ENCODE measurements at places on chromosomes 6 and 20. TPM values are rescaled to one million over a fixed set of nuclear protein-coding genes. Genes with fewer than 3 reads are reported as not detected.
A peak's percentile ranks its signal among the peaks of the same experiment; 100 is the strongest.

DNA sequence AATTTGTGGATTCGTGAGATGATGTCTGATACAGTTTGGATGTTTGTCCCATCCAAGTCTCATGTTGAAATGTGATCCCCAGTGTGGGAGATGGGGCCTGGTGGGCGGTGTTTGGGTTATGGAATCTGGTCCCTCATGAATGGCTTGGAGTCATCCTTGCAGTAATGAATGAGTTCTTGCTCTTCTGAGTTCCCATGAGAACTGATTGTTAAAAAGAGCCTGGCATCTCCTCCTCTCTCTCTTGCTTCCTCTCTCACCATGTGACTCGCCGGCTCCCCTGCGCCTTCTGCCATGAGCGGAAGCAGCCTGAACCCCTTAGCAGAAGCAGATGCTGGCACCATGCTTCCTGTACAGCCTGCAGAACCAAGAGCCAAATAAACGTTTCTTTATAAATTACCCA, 30.5 kb upstream of the RPP40 start:
- DNase-seq, result peak; percentile 55

GRCh38 chr6:106066989-106067388, 19.1 kb upstream of the PRDM1 start:
- DNase-seq, result no peak

DNA sequence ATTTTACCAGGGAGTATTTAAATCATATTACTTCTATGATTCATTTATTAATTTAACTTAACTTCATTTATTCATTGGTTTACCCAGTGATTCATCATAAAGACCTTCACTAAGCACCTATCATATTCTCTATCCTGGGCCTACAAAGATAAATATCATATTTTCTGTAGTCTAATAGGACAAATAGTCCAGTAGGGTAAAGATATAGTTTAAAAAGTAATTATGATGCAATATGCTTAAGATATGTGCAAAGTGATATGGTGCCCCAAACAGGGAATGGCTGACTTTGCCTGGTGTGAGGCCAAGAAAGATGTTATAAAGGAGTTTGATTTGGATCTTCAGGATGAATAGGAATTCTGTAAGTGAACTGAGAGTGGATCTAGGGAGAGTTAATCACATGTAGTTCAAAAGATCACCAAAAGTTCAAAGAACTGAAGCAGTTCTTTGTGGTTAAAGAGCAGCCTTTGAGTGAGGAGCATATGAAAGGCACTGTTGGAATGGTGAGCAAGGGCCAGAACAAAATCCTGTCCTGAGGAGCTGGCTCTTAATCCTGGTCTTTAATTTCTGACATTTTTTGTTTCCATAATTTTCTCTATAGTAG, 45.5 kb downstream of the MLIP start:
- DNase-seq, result no peak

PHACTR2 gene
- 88.1 TPM for total RNA-seq

DNA sequence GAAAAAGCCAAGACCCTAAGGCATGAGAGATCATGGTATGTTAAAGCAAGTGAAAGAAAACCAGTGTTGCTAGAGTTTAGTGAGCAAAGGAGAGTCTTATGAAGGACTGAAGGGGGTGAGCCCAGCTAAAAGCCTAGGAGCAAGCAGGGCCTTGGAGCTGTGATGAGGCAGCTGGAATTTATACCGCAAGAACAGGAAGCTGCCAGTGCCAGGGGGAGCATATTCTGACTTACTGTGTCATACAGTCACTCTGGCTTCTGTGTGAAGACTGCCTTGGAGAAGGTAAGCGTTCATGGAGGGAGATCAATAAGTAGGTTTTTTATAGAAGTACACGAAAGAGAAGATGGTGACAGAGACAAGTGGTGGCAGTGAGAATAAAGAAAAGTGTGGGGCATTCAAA, 308.9 kb upstream of the THEMIS start:
- no peak for DNase-seq

- DNase-seq, result no peak
These were observed 12.4 kb downstream of the SNX5 start for GRCh38 chr20:17956099-17956685.

DNA sequence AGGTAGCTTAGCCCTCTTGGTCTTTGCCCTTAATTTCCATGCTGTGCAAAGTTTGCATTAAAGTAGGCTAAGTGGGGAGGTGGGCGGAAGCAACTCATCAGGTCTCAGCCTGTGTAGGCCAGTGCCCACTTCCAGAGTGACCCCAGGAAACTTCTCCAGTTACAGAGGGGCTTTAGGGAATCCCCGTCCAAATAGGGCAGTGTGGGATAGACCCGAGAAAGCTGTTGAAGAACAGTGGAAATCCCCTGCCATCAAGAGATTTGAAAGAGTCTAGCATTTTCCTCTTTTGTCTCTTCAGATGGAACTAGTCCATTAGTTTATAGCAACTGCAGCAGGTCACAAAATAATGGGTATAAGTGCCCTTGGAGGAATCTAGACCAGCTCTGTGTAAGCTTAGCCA, 20.2 kb downstream of the SF3B5 start:
- no peak for DNase-seq

DNA sequence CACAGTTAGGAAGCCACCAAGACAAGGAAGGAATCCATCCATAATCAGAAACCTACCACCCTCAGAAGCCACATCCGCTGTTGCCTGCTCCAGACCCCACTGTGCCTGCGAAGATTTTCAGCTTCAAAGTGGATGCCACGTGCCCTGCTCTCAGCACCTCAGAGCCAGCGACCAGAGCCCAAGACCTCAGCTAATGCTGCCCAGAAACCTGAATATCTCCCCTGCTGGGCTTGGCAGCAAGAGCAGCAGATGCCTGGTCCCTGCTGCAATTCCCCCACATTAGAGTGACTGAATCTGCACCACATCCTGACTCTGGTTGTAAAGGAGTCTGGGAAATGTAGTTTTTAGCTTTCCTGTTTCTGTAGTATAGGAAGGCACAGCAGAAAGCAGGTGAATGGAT, 10.7 kb upstream of the ULBP3 start:
- DNase-seq, result no peak

DNA sequence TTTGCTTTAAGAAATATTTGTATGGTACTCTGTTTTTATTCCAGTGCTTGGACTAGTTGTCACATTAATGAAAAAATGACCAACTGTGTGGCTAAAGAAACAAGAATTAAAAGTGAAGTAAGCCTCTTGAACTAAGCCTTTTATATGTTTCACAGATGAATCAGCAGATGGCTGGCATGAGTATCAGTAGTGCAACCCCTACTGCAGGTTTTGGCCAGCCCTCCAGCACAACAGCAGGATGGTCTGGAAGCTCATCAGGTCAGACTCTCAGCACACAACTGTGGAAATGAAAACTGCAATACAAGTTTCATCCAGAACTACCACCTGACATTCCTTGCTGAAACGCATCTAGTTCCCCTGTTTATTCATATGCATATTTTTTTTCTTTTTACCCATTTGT, 96.8 kb downstream of the B3GAT2 start:
- no peak for DNase-seq

DNA sequence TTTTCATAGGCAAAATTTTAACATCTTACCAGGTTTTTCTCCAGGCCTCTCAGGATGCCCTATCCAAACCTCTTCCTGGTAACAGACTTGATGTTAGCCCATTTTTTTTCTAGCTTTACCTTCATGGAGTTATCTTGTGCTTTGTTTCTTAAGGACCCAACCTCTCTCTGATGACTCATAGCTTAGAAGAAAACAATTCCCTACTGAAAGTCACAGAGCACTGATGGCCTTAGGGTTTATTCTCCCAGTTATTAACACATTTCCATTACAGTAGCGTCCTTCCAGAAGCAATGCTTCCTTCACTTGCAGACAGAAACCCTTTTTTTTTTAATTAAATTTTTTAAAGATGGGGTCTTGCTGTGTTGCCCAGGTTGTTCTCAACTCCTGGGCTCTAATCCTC, 79.4 kb downstream of the IYD start:
- no peak for DNase-seq

AARS2 gene
- 11.5 TPM for total RNA-seq

GRCh38 chr6:137119196-137120104, 54.0 kb downstream of the IL22RA2 start:
- no peak for DNase-seq

DNA sequence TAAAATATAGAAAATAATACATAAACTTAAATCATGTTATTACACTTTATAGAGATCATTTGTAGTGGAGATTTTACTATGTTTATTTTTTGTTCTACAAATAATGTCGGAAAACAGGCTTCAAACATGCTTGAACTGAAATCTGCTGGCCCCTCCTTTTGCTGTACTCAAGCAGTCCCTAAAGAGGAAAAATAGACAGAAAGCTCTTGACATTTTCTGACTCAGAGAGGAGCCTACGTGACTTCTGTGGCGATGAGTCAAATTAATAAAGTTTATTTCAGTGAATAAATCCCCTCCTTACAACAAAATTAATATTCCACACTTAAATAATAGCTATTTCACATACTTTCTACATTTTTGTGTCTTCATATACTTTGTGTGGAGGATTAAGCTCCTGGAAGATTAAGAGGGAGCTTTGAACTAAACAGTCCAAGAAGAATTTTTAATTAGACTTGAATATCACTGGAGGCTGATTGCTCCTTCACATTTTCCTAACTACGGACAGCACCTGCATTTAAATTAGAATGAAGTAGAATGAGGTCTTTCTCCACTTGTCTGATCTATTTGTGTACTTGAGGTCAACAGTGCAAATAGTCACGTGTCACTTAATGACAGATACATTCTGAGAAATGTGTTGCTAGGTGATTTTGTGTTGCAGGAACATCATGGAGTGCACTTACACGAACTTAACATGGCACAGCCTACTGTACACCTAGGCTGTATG, 1.7 kb upstream of the TREM1 start:
- no peak for DNase-seq

POLH gene
- 8.7 TPM for total RNA-seq

NDUFAF4 gene
- total RNA-seq, result 98.0 TPM

GRCh38 chr20:40637176-40637575, 51.9 kb downstream of the MAFB start:
- DNase-seq, result no peak

SOBP gene
- 15.3 TPM for total RNA-seq

GRCh38 chr6:120304223-120304622, 954.7 kb upstream of the MAN1A1 start:
- DNase-seq, result no peak

TXLNB gene
- total RNA-seq, result 133 TPM

DNA sequence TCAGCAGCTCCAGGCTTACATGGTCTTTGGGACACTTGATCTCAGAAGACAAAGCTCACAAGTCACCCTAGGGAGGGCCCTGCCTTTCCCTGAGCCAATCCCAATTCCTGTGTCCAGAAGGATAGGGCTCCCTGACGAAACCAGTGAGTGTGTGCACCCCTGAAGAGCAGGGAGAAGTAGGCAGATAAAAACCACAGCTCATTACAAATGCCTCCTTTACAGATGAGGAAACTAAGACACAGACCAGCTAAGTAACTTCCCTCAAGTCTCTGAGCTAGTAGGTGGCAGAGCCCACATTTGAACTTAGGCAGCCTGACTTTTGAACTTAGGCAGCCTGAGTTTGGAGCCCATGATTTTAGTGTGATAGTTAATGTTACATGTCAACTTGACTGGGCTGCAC, 6.7 kb upstream of the ZFAND3 start:
- no peak for DNase-seq

GRCh38 chr6:111950661-111951496, 77.6 kb upstream of the FYN start:
- peak; percentile 40 for DNase-seq

DNA sequence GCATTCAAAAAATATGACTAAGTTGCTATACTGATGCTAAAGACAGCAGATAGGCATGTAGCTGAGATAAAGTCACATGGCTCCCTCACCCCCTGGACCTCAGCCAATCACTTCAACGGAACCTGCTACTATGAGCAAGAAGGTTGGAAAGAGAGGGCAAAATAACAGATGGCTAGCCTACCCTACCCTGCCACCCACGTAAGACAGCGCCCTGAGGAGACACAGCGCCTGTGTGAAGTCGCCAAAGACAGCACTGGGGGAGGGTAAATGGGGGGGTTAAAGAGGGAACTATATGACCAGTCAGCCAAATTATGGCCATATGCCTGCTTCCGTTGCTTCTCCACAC, 163.2 kb downstream of the RALGAPA2 start:
- no peak for DNase-seq

ENPP4 gene
- total RNA-seq, result 21.3 TPM

DNA sequence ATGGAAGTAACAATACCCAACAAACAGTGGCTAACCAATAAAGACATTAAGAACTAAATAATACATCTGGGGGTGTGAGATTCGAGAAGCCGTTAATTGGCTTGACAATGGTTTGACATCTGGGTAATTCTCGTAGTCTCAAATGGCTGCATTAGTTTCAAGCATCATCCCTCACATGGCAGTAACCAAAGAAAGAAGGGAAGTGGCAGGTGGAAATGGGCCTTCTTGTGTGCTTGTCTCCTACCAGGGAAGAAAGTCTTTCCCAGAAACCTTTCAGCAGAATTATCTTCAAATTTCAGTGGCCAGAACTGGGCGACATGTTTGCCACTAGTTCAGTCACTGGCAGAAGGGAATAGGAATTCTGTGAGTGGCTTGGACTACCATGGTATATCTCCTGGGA, 10.4 kb downstream of the STK4 start:
- no peak for DNase-seq

LAMA2 gene
- 138 TPM for total RNA-seq

GRCh38 chr6:36025260-36025931, 955 bp upstream of the SLC26A8 start:
- DNase-seq, result no peak

- DNase-seq, result no peak
These were observed 6.7 kb upstream of the C2 start for GRCh38 chr6:31920811-31921210.

GRCh38 chr6:18306977-18307376, 42.6 kb upstream of the DEK start:
- no peak for DNase-seq

DNA sequence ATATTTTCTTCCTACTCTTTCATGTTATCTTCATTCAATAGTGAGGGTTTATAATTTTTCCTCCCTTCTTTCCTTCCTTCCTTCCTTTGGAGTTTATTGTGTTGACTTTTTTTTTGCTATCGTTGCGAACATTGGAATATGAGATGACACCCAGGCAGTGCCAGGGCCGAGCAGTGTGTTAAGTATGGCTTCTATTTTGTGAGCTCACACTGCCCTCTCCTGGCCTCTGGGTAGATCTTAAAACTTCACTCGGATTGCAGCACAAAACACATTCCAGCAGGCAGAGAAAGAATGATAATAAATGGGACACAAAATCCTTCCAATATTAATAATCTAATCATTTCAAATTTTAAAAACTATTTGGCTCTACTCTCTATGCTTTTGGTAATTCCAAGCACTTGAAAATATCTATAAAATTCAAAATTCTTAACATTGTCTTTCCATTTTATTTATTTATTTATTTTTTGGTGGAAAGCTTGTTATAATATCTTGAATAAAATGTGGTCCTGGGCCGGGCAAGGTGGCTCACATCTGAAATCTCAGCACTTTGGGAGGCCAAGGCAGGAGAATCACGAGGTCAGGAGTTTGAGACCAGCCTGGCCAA, 147.4 kb upstream of the OLIG3 start:
- DNase-seq, result peak; percentile 64
